Upper lobe of left lung (tissue), 6 donors: ENCODE measurements at places on chromosomes 1 and 21. TPM values are rescaled to one million over a fixed set of nuclear protein-coding genes. Genes with fewer than 3 reads are reported as not detected.

The PDXK gene
- total RNA-seq: 105 TPM

The TEDDM1 gene
- not detected for total RNA-seq

The LCE1D gene
- not detected for total RNA-seq

The ANXA9 gene
- total RNA-seq: 0.67 TPM

The DYNLT5 gene
- total RNA-seq: 16.8 TPM

The FASLG gene
- not detected for total RNA-seq

The ANGPTL3 gene
- total RNA-seq: not detected

The GJA9 gene
- total RNA-seq: not detected

The ARV1 gene
- 2.3 TPM for total RNA-seq

- no peaks in the 10 kb centered on the region for H3K27me3 ChIP-seq
- H3K4me3 ChIP-seq: no peak overlapping the region
- H3K4me1 ChIP-seq: no peaks in the 10 kb centered on the region
- DNase-seq: no peak
Observed at GRCh38 chr1:116288201-116288598, 84.8 kb upstream of the ATP1A1 start.

GRCh38 chr21:44758781-44759627 is 42.6 kb downstream of the UBE2G2 start:
- H3K27ac ChIP-seq: no peak overlapping the region
- no peaks in the 10 kb centered on the region for H3K36me3 ChIP-seq
- H3K4me3 ChIP-seq: no peak overlapping the region

DNA sequence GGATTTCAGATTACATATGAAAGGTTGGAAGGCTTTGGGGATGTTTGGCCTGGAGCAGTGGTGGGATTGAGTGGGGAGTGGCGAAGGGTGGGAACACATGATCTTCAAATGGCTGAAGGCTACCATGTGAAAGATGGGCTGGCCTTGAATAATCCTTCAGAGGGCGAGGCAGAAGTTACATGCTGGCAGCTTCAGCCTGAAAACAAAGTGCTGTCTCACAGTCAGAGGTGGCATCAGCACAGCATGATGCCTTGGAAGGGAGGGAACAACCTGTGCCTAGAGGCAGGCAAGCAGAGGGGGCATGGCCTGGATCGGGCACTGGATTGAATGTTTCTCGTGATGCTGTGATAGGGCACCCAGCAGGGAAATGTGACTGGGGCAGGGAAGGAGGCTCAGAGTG is 130.8 kb downstream of the BEND5 start:
- no peak for DNase-seq
- H3K4me1 ChIP-seq: no peaks in the 10 kb centered on the region
- no peaks in the 10 kb centered on the region for H3K36me3 ChIP-seq
- no peaks in the 10 kb centered on the region for H3K27me3 ChIP-seq
- H3K27ac ChIP-seq: no peak overlapping the region
- no peak overlapping the region for H3K4me3 ChIP-seq

DNA sequence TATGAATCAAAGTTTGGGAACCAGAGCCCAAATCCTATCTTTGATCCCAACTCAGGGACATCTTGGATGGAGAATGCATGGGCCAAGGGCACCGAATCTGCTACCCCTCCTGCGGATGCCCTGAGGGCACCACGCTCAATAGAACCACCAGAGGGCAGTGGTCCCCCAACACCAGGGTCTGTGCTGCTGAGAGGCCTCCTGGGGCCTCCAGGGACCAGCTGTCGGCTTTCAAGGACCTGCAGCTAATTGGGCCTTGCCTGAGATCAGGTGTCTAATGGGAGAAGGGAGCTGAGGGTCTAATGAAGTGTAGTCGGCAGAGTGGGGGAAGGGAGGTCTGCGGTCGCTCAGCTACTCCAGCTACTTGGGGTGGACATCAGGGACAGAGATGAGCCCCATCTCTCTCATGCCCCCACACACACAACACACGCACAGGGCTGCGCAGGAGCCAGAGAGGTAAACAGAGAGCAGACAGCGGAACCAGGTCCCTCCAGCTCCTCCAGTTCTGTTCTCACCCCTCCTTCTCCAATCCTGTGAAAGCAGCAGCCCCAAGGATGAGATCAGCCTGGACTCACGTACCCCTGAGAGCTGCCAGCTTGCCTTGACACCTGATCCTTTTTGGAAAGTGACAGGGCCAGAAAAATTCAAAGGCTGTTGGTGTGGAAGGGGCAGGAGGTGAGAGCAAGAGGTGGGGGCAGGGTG is 34.9 kb upstream of the PPP1R15B start:
- peaks cover 32% of the 10 kb centered on the region for H3K4me1 ChIP-seq
- DNase-seq: peak; percentile 70
- no peaks in the 10 kb centered on the region for H3K27me3 ChIP-seq

GRCh38 chr1:215056584-215056983 is 26.0 kb upstream of the KCNK2 start:
- H3K4me1 ChIP-seq: no peaks in the 10 kb centered on the region
- no peaks in the 10 kb centered on the region for H3K27me3 ChIP-seq
- no peaks in the 10 kb centered on the region for H3K36me3 ChIP-seq
- no peak overlapping the region for H3K27ac ChIP-seq

- no peak overlapping the region for H3K27ac ChIP-seq
- H3K4me1 ChIP-seq: peaks cover 11% of the 10 kb centered on the region
- no peaks in the 10 kb centered on the region for H3K27me3 ChIP-seq
- no peak for DNase-seq
- no peaks in the 10 kb centered on the region for H3K36me3 ChIP-seq
- H3K4me3 ChIP-seq: no peak overlapping the region
Observed at GRCh38 chr1:228974273-228974672, 239.0 kb downstream of the RHOU start.

GRCh38 chr1:3778590-3779264 is 6.2 kb downstream of the SMIM1 start:
- no peaks in the 10 kb centered on the region for H3K27me3 ChIP-seq
- no peak overlapping the region for H3K4me3 ChIP-seq
- peaks cover 33% of the 10 kb centered on the region for H3K4me1 ChIP-seq
- peak; percentile 65 for DNase-seq
- H3K36me3 ChIP-seq: peaks cover 55% of the 10 kb centered on the region

DNA sequence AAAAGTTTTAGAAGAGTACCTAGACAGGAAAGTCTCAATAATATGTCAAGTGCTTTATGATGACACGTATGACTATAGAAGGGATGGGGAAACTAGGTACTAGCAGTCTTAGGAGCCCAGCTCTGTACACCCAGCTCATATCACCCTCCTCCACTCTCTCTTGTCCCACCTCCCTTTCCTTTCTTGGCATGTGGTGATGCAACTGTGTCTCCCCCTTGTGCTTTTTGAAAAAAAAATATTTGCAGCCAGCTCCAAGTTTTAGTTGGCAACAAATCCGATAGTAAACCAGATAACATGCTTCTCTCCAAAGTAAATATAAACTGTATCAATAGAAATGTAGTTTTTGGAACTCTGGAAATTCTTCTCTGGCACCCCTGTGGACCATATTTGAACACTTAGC is 280.7 kb downstream of the PDE4B start:
- no peak overlapping the region for H3K27ac ChIP-seq
- no peak overlapping the region for H3K4me3 ChIP-seq
- no peaks in the 10 kb centered on the region for H3K27me3 ChIP-seq
- no peaks in the 10 kb centered on the region for H3K36me3 ChIP-seq
- DNase-seq: no peak

GRCh38 chr1:173393659-173394000 is 83.5 kb upstream of the PRDX6 start:
- no peak overlapping the region for H3K4me3 ChIP-seq
- H3K27ac ChIP-seq: no peak overlapping the region
- H3K4me1 ChIP-seq: no peaks in the 10 kb centered on the region
- H3K36me3 ChIP-seq: no peaks in the 10 kb centered on the region
- H3K27me3 ChIP-seq: no peaks in the 10 kb centered on the region
- no peak for DNase-seq

GRCh38 chr1:232476538-232476950 is 153.4 kb downstream of the SIPA1L2 start:
- H3K36me3 ChIP-seq: no peaks in the 10 kb centered on the region
- H3K4me1 ChIP-seq: no peaks in the 10 kb centered on the region
- no peak for DNase-seq
- no peak overlapping the region for H3K27ac ChIP-seq
- no peak overlapping the region for H3K4me3 ChIP-seq

DNA sequence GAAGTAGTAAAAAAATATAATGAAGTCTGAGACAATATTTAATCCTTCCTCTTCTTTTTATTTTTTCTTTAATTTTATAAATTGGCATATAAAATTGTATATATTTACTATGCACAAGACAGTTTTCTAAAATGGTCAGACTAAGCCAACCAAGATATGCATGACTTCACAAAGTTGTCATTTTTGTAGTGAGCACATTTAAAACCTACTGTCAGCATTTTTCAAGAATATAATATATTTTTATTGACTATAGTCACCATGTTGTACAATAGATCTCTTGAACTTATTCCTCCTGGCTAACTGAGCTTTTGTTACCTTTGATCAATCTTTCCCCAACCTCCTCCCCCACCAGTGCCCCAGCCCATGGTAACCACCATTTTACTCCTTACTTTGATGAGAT is 129.2 kb downstream of the ATP6V1G3 start:
- H3K36me3 ChIP-seq: no peaks in the 10 kb centered on the region
- no peaks in the 10 kb centered on the region for H3K27me3 ChIP-seq
- DNase-seq: no peak
- no peak overlapping the region for H3K4me3 ChIP-seq

GRCh38 chr1:114318961-114319360 is 165.3 kb upstream of the SYT6 start:
- H3K27ac ChIP-seq: no peak overlapping the region
- no peaks in the 10 kb centered on the region for H3K27me3 ChIP-seq
- H3K36me3 ChIP-seq: no peaks in the 10 kb centered on the region
- no peaks in the 10 kb centered on the region for H3K4me1 ChIP-seq
- no peak overlapping the region for H3K4me3 ChIP-seq
- no peak for DNase-seq

DNA sequence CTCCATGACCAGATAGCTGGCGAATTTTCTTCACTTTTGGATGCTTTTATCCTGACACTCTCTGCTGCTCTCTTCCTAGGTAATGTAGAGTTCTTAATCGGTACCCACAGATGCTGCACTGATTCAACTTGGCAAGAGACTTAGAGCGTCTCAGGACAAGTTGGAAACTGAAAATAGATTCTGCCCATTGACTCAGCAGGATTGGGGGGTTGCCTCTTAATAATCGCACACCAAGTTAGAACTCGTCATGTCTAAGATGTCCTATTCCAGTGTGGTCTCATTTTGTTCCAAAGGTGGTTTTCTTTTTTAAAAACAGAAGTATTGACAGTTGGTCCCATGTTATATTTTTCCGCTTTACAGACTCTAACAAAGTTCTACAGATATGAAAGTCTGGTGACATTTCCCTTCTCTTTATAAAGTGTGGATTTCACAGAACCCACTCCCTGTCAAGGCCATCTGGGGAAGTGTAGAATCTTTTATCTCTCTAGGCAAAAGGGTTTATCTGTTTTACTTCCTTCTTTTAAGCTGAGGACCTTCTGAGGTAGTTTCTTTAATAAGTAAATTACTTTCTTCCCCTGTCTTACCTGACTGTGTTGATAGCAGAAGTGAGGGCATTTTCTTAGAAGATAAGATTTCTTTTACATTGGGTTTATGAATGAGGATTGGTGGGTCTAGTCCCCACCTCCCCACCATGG is 12.1 kb upstream of the DIPK1A start:
- no peaks in the 10 kb centered on the region for H3K27me3 ChIP-seq
- no peak overlapping the region for H3K4me3 ChIP-seq
- no peaks in the 10 kb centered on the region for H3K36me3 ChIP-seq
- no peak overlapping the region for H3K27ac ChIP-seq
- no peak for DNase-seq

DNA sequence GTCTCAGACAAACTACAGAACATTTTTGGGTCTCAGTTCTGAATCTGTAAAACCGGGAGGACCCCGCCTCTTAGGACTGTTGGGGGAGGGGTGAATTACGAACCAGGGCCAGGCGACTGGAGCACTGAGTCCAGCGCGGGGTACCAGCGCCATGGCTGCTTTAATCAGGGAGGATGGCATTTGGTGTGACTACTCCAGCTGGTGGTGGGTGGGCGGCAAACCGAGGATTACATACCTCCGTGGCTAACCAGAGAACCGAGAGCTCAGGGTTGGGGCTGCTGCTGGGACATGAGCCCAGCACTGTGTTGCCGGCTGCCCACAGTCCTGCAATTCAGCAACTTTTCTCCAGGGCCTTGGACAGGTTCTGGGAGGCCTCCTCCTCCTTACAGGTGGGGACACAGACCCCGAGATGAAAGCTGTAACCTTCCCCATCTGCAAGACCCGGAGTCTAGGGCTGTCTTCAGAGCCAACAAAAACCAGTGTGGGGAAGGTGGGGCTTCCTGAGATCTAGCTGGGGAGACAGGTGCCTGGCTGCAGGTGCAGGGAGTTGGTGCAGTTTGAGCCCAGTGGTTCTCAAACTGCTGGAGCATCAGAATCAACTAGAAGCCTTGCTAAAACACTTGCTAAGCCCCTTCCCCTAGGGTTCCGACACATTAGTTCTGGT is 273.5 kb downstream of the FOXD2 start:
- peaks cover 30% of the 10 kb centered on the region for H3K4me1 ChIP-seq
- no peak for DNase-seq
- peaks cover 11% of the 10 kb centered on the region for H3K27me3 ChIP-seq
- no peak overlapping the region for H3K27ac ChIP-seq
- H3K4me3 ChIP-seq: no peak overlapping the region

DNA sequence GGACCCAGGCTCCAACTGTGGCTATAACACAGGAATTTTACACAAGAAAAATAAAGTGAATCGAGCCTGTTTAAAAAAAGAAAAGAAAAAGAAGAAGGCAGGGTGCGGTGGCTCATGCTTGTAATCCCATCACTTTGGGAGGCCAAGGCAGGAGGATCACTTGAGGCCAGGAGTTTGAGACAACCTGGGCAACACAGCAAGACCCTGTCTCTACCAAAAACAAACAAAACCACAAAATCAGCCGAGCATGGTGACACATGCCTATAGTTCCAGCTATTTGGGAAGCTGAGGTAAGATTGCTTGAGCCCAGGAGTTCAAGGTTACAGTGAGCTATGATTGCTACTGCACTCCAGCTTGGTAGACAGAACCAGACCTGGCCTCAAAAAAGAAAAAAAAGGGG is 17.7 kb downstream of the MTF1 start:
- H3K27me3 ChIP-seq: no peaks in the 10 kb centered on the region
- H3K4me1 ChIP-seq: peaks cover 13% of the 10 kb centered on the region
- H3K36me3 ChIP-seq: peaks cover 45% of the 10 kb centered on the region
- no peak for DNase-seq

DNA sequence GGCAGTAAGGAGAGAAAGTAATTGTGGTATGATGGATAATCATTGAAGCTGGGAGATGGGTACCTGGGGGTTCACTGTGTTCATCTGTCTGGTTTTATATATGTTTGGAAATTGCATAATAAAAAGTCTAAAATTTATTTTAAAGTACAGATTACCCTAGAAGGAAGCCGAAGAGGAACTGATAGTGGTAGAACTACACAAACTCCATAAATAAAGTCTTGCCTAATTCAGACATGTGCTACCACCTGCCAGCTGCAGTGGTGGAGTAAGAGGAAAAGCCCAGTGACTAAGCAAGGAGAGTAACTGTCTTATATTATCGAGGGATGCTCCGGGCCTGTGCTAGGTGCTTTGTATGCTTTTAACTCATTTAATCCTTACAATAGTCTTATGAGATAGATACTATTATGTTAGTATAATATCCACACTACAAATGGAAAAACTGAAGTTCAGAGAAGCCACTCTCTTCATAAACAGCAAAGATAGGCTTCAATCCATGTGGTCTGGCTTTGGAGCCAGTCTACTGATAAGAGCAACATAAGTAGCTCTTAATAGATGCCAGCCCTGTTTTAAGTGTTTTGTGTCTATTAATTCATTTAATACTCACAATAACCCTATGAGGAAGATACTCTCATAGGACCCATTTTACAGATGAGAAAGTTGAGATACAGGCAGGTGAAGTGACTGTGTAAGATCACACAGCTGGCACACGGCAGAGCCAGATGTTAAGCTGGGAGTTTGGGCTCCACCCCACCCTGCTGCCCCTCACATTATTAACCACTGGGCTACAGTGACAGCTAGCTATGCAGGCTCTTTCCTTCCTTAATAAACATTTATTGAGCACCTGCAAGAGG is 56.8 kb upstream of the HNRNPU start:
- H3K36me3 ChIP-seq: no peaks in the 10 kb centered on the region
- H3K4me1 ChIP-seq: peaks cover 6% of the 10 kb centered on the region
- H3K27ac ChIP-seq: no peak overlapping the region
- DNase-seq: no peak
